ENCODE measurements at places on chromosomes 1 and 21.

DNA sequence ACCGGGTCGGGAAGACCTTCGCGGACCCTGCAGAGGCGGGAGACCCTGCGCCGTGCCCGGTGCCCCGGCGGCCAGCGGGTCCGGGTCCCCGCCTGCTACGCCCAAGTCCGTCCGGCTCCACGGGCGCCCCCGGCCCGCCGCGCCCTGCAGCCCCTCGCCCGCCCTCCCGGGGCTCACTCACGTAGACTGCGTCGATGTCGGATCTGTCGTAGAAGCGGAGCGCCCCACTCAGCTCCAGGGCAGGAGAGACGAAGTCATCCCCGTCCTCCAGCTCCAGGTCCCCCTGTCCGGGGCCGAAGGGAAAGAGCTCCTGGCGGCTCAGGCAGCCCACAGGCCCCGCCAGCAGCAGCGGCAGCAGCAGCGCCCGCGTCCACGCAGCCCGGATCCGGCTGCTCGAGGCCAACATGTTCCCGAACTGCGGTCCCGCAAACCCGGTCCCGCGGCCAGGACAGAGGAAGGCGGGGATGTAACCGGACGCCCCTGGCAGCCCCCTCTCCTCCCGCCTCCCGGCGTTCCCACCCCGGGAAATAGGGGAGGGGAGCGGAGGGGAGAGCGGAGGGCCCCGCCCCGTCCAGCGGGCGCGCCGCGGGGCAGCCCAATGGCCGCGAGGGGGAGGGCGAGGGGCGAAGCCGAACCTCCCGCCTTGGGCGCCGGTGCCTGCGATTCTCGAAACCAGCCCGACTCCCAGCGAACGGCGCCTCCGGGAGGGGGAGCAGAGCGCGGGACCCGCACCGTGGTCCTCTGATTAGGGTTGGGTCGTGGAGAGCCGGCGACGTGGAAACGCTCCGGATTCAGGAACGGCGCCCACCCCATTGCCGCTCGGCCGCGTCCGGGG is at the start of gene NID1:
Gene NID1 (minus strand): TSS at position 417 of the 835 bp plus-strand sequence. CDS start 11 bp downstream, at position 406.
- peak; percentile 36 for DNase-seq

DNA sequence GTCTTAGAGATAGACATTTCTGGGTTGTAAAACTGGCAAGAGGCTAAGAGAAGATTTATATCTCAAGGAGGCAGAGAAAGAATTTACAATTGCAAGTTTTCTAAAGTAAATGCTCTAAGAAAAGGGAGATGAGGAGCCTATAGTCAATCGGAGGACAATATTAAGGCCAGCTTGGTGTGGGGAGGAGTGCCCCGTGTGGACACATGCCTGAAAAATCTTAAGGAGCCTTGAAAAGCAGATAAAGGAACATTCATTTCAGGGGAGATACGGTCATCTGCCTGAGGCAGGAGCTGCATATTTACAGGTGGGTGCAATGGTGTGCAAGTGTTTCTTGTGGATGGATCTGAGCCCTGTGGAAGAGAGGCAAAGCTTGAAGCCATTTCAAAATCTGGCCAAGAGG is 25.6 kb downstream of the FCRL2 start:
- no peak for DNase-seq

DNA sequence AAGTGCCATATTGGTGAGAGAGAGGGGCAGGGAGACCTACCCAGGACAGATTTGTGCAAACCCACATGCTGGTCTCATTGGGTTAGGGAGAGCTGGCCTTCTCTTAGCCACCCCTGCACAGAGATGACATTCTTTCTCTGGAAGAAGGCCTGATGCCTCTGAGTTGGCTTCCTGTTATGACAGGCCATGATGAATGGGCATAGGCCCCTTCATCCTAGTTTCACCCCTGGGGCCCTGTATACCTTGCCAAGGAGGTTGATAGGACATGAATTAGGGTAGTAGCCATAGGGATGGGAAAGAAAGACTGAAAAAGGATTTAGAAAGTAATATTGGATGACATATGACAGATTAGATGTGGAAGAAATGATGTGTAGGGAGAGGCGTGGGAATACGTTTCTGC is 46.6 kb downstream of the TENT5C start:
- no peak for DNase-seq

DNA sequence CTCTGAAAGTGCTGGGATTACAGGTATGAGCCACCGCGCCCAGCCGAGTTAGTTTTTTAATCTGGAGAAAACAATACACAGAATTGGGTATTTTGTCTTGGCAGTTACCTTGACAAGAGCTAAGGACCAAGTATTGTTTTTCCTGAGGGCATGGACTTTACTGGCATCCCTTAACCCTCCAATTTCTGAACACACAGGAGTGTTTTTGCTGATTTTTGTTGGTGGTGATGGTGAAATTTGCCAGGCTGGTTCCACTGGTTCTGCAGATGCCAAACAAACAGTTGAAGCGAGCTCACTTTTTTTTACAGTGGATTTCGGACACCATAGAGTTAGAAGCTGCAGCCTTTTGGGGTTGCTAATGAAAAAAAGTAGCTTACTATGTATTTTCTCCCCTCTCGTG is 37.2 kb upstream of the SH3D21 start:
- DNase-seq = no peak

GRCh38 chr1:201713086-201713810 is 115.7 kb upstream of the IPO9 start:
- DNase-seq = peak; percentile 84

DNA sequence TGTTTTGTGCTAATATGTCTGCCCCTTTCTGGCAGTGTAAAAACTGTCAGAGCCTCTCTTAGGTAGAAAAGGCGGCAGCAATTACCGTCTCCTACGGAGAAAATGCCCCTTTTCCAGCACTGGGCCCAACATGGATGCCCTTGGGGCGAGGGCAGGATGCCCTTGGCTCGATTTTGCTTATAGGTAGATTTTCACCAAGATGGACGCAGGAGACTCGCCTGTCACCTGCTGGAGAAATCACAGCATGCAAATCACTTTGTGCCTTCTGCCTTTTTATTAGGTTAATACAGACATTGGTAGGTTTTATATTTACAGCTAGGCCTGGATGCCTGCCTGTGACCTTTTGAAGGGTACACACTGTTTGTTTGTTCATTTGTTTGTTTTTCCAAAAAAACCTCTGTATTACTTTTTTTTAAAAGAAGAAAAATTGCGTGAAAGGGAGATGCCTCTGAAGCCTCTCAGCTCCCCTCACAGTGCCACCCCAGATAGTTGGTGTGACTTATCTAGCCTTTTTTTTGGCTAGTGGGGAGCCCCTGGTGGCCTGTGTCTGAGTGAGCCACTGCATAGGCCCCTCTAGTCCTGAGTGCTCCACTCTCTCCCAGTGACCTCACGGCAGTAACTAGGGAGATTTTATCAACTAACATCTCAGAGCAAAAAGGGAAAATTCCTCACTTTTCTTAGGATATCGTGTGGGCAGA is 2.5 kb downstream of the ATP1B1 start:
- DNase-seq = peak; percentile 85

- DNase-seq = no peak
Measured at GRCh38 chr1:207396168-207396746, 57.9 kb upstream of the CR2 start.

- DNase-seq = no peak
Measured at GRCh38 chr21:25887646-25888306, 153.0 kb downstream of the GABPA start.

DNA sequence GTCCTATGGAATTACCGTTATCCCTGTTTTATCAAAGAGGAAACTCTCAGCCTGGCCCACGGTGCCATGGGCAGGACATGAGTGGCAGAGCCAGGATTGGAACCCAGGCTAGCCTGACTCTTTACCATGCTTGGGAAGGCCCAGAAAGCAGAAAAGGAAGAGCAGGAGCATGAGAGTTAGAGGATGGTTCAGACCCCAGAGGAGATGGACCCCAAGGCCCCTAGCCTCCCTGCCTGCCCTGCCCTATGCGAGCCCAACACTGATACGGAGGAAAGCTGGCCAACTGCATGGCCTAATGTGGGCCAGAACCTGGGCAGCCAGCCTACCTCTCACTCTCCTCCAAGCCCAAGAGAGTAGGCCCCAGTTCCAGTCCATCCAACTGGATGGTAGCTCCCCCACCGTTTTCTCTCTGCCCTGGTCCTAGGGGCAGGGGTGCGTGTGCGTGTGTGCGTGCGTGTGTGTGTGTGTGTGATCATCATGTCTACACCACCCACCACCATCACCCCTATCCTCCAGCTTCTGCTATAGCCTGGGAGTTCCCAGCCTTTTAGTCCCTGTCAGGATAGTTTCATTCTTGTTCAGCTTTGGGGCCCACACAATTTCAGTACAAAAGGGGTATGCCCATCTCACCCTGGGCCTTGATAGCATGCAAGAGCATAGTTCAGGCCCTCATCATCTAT is 15.4 kb upstream of the MEX3A start:
- no peak for DNase-seq

DNA sequence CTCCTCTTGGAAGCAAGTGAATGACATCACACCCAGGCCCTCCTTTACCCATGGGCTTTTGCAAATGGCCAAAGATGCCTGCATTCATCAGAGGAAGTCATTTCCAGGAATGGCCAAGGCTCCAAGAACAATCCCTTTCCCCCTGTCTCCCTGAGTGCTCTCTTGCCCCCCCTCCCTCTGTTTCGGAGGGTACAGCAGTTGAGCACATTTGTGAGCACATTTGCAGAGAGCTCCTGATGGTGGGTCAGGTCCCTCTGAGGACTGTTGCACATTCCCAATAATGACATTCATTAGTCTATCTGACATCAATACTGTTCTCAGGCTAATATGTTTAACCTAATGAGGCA is 113.4 kb downstream of the MATN1 start:
- DNase-seq = no peak

DNA sequence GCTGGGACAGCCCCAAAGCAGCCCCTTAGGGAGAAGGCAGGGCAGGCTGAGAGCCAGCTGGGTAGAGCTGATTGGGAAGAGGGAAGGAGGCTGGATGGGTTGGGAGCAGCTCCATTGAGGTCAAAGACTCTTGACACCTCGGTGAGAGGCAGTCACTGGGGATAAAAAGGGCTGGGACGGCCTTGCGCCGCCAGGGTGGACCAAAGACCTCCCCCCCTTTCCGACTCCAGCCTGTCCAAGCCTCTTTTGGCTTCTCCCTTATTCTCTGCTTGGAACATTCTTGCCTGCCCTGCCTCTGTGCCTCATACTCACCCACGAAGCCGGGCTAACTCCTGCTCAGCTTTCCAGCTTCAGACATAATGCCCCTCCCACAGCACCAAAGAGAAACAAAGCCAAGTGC is 51.1 kb downstream of the LRRC38 start:
- no peak for DNase-seq

GRCh38 chr1:115306146-115306545 is 31.9 kb downstream of the NGF start:
- DNase-seq = no peak

DNA sequence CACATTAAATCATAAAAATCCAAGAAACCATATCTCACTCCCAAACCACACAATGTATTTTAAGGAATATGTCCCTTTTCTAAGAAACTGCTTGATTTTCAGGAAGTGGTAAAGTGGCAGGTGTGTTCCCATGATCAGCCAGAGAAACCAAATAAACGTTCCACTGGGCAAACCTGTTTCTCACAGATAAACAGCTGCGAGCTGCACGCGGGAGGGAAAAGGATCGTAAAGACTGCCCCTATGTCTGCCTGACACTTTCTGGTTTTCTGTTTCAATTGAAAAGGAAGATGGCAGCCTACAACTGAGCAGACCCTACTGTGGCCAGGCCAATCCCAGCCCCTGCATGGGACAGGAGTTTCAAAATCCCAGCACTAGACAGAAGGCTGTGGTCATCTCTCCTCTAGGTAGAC is 36.6 kb downstream of the HIVEP3 start:
- no peak for DNase-seq

GRCh38 chr1:235855811-235856429 is 10.8 kb downstream of the LYST start:
- no peak for DNase-seq

DNA sequence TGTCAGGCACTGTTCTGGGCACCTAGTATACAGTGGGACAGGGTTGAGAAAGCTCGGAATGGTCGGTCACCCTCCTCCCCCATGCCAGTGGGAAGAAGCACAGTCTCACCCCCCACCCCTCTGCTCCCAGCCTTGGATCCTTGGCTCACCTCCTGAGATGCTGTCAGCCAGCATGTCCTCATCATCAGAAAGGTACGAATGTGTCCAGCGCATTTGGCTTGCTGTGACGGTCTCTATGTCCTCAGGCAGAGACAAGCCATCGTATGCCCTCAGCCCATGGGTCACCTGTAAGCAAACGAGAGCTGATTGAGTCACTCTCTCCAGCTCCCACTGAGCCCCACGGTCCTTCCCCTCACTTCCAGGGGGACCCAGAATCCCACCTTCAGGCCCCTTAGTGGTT is 41.1 kb downstream of the HSPG2 start:
- no peak for DNase-seq

DNA sequence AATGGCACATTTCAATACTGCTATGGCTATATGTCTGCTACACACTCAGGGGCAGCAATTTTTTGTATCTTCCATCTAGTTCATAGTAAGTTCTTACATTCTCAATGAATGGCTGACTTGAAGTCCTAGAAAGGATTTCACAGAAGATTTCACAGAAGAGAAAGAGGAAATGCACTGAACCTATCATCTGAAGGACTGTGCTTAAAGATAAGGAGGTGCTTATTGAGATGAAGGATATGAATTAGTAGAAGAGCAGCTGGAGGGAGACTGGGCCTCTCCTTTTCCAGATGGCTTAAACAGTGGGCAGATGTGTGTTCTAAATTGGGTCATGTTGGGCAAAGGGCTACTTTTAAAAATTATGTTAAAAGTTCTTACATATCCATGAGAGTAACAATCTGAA is 14.6 kb downstream of the ADAR start:
- no peak for DNase-seq

- DNase-seq = no peak
Measured at GRCh38 chr1:19488136-19488535, 2.8 kb upstream of the CAPZB start.

DNA sequence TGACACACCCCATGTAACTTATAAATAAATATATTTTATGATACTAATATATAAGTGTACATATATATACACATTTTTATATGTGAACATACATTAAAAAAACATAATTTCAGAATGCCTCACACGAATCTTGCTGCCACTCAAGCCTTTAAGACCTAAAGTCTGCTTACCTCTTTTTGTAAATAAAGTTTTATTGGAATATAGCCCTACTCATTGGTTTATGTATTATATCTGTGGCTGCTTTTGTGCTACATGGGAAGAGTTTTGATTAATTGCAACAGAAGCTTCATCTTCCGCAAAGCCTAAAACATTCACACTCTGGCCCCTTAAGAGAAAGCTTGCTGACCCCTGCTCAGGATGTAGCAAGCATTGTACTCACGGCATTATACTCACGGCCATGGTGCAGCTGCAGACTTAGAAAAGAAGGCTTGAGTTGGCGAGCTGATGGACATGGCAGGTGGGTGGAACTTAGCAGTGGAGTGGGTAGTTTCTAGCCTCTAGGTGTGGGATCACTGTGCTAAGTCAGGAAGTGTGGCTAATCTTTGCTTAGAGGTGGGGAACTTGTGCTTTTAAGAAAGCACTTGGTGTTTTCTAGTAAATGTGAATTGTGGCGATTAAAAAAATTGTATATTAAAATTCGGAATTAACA is 80.8 kb downstream of the DYRK1A start:
- no peak for DNase-seq

GRCh38 chr21:20875742-20876141 is 122.5 kb upstream of the NCAM2 start:
- DNase-seq = peak; percentile 48

GRCh38 chr1:15381805-15382204 is 27.9 kb upstream of the EFHD2 start:
- no peak for DNase-seq

- DNase-seq = peak; percentile 77
Measured at GRCh38 chr1:207890136-207890738, 20.7 kb downstream of the CD34 start.

GRCh38 chr1:65011983-65012382 is 45.6 kb upstream of the JAK1 start:
- no peak for DNase-seq

GRCh38 chr1:85661767-85662166 is 46.5 kb downstream of the ZNHIT6 start:
- no peak for DNase-seq

- no peak for DNase-seq
Measured at GRCh38 chr21:41766883-41767605, at the start of gene RIPK4. Gene RIPK4 (minus strand): TSS chr21:41767052. CDS start chr21:41767041, 11 bp downstream.

Data from pons (tissue), 1 donor.